ENCODE measurements at places on chromosomes 1 and 21.

- no peak for DNase-seq
Observed at GRCh38 chr1:30130099-30130498, 593.3 kb downstream of the MATN1 start.

DNA sequence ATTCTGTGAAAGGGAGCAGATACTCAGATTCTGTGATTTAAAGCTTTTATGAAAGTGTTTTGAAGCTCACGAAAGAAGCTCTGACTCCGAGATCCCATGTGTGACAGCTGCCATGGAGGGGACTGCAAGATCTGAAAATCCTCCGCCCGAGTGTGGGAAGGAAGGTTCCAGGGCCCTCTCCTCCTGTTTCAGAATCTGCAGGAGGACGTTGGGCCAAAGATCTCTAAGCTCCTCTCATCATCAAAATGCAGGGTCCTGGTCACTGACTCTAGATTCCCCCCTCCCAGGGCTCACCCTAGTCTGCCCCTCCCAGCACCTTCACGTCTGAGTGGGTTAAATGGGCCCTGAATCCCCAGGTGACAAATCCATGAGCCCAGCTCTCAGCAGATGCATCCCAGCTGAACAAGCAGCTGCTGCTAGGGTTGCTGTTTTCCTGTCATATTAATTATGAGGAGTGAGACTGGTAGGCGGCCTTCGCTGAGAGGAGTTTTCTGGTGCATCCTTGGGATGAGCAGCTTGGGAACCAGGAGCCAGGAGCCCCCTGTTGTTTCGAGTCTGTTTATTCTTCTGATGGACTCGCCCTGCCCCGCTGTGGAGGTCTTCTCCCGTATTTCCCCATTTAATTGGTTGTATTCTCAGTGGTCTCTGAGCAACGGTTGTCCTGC is 402.0 kb downstream of the MATN1 start:
- DNase-seq = no peak

- DNase-seq = no peak
Observed at GRCh38 chr21:34302521-34302920, 61.3 kb upstream of the KCNE2 start.

DNA sequence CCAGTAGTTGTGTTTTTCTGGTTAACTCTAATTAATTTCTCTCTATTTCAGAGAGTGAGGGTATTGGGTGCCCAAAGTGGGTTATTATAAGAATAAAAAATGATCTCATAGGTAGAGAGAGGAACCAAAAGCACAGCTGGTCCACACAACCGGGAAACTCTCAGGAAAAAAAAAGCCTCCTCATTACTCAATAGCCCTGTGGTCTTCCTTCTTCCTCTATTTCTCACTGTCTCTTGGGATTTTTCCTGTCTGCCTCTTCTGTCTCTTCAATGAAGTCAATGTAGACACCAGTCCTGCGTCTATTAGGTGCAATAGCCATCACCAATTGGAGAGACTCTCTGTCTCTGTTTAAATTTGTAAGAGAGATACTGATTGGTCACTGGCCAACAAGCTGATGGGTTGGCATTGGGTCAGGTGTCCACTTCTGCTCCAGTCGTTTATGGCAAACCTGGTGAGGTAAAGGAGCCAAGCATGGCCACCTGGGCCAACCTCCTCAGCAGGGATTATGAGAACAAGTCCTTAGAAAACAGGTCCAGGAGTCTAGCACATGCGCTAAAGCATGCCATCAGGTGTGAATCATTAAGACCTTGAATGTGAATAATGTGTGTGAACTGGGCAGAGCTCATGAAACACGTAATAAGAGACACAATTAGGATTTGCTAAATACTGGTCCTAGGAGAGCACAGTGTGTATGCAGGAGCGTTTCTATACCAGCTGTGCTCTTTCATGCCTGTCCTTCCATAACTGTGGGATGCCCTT is 443.0 kb upstream of the RUNX1 start:
- DNase-seq = no peak

DNA sequence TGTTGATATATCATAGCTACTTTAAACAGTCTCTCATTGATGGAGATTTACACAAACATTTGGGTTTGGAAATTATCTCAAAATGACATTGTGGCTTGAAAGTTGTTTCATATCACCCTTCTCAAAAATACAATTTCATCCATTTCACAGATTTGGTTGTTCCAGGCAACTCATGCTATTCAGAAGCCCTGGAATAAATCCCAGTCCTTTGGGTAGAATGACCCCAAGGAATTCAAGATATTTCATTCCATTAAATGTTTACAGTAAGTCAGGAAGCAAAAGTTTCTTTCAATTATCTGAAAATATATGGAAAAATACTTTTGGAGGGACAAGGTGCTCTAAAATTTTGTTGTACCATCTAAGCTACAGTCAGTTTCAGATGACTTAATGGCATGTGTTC is 27.1 kb downstream of the MPZL1 start:
- no peak for DNase-seq

- DNase-seq = no peak
Observed at GRCh38 chr1:206778031-206778430, 5.7 kb upstream of the IL10 start.

DNA sequence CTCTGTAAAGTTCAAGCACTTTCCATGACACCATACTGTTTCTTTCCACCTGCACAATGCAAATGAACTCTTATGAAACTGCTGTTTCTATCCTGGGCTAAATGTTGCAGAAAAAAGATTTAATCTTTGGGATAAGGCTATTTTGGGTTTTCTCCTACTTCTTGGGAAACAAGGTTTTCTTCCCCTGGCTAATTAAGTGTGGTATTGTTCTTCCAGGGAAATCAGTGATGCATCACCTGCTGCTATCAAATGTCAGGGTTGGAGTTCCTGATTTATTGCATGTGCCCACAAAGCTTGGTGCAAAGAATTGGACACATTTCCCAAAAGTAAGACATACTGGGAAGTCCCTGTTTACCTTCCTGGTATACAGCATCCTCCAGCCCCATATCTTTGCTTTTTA is 6.0 kb upstream of the RGS4 start:
- DNase-seq = no peak

DNA sequence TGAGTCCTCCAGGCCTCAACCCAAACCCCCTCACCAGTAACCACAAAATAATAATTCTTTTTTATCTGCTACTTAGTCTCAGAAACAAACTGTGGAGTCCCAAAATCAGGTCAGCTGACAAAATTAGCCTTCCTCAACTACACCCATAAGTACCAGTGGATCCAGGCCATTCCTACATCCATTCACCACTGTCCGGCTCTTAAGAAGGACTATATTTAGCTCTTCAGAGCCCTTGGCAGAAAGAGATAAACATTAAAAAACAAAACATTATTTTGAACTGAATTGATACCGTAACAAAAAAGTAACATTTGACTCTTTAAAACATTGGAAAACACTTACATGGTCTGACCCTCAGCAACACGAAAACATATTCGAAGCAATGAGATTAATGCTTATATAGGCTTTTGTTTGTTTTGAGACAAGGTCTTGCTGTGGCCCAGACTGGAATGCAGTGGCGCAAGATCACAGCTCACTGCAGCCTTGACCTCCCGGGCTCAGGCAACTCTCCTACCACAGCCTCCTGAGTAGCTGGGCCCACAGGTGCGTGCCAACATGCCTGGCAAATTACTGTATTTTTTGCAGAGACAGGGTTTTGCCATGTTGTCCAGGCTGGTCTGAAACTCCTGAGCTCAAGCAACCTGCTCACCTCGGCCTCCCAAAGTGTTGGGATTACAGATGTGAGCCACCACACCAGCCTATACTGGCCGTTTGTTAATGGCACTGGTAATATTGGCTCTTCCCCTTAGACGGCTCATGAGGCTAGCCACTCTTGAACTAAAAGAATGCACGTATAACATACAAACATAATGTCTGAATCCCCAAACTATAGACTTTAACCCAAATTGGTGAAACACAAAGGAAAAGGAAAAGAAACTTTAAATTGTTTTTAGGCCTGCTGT is 330.7 kb downstream of the SMYD3 start:
- no peak for DNase-seq

DNA sequence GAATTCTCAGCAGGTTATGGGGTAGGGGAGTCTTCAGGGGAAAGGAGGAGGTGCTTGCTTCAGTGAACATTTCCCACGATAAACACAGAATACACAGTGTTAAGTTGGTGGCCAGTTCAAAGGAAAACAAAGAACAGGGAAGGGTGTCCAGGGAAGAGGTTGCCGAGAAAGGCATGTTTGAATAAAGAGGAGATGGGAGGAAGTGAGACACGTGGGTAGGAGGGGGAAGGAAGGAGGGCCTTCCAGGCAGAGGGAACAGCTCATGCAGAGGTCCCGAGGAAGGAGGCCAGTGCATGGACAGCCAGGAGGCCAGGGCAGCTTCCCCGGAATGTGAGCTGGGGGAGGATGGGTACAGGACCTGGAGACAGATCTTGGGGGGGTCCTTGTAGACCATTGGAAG is 130.3 kb upstream of the TMEM51 start:
- no peak for DNase-seq

DNA sequence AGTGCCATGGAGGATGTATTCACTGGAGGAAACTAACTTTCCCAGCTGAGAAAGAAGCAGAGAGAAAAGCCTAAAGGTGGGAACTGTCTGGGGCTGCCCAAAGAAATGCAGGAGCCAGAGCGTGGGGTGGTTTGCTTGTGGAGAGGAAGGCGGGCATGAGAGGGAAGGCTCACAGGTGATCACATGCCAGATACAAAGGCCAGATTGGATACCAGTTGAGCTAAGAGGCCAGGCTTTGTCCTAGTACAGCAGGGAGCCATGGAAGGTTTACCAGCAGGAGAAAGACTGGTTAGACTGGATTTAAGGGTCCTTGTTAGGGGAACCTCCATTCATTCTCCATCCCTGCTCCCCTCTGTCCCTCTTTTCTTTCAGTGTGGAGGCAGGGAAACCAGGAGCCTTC is 66.4 kb downstream of the BEND5 start:
- DNase-seq = no peak

DNA sequence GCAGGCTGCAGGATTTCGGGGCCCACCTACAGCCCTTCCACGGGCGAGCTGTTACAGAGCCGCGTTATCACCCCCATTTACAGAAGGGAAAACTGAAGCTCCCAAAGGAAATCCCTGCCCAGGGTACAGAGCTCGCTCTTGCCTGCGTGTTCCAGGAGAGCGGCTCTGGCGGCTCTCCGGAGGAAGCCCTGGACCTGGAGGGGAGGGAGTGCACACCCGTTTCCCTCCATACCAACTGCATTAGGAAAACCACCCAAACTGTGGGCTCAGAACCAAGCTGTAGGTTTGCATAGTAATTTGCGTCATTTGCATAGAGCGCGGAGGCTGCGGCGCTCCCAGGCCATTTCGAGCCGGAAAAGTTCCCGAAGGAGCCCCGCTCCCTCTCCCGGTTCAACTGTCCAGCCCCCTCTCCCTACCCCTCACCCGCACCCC is 24.7 kb upstream of the ADGRB2 start:
- peak; percentile 49 for DNase-seq

DNA sequence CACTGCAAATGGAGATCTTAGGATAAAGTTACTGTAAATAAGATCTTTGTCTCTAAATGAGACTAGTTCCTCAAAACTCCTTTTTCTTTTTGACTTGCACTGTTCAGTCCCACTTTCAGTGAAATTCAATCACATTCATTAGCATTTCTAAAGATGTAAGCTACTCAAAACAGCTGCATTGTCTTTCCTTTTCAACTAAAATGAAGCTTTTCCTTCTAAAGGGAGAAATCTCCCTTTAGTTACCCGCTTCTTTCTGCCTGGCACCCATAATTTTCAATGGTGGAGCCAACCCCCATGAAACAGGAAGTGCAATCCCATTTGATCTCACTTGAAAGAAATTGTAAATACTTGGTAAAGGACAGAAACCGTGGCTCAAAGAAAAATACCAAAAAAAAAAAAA is 387.4 kb upstream of the PKN2 start:
- DNase-seq = no peak

All from HS-27A (cell line).